ENCODE measurements at places on chromosomes 13 and 19. TPM values are rescaled to one million over a fixed set of nuclear protein-coding genes. Genes with fewer than 3 reads are reported as not detected.

GRCh38 chr13:63436325-63436668, 2020.6 kb upstream of the PCDH20 start:
- no peak for DNase-seq

DNA sequence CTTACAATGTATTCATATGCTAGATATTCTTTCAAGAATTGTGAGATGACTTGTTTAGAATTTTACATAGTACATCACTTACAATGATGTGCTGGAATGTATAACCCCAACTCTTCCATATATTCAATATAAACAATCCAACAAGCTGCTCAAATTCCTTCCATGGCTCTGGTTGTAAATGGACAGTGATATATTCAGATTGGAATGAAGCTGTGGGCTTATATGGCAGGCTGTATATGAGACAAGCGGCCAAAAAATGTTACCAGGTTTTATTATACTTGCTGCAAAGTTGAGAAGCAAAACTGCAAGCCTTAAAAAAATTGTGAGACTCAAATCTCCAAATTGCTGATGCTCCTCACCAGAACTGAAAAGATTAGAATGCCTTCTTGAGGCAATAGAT, 83.6 kb upstream of the KLF12 start:
- DNase-seq, result no peak

DNA sequence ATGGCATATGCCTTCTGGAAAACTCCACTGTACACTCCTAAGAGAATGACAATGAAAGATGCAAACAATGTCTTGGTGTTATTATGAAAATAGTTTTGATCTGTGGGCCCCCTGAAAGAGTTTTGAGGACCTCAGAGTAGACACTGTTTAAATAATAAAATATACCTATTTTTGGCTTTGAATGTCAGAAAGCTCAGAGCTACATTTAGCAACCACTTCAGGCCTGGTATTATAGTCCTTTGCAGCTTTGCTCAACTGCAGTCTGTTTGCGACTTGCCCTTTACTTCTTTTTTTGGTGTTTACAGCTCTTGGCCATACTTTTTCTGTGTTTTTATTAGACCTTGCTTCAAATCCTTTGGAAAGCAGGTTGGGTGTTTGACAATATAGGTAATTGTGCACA, 5.8 kb upstream of the UBE2L5 start:
- DNase-seq, result no peak

DNA sequence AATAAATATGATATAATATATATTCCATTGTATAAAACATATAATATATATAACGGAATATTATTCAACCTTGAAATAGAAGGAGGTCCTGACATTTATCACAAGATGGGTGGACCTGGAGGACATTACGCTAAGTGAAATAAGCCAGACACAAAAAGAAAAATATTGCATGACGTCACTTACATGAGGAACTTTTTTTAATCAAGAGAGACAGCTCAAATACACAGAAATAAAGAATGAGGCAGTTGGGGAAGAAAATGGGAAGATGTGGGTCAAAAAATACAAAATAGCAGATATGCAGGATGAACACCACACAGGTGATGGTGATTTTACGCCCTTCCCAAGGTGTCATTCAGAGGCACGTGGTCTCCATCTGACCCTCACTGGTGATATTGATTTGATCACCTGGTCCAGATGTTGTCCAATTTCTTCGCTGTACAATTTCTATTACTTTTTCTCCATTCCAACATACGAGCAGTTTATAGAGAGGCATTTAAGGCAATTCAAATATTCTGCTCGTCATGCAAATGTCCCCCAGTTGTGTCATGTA, 513 bp upstream of the ZNF317 start:
- DNase-seq, result no peak

Gene ZNF528
- polyA plus RNA-seq, result 8.4 TPM

Gene CRX
- not detected for polyA plus RNA-seq

- no peak for DNase-seq
Observed at GRCh38 chr13:50783066-50783465, 60.4 kb downstream of the DLEU7 start.

Gene CEACAM3
- not detected for polyA plus RNA-seq

Gene ZNF426
- polyA plus RNA-seq, result 6.5 TPM

Gene KRTDAP
- polyA plus RNA-seq, result not detected

Gene C13orf42
- polyA plus RNA-seq, result not detected

Gene CFD
- 3.4 TPM for polyA plus RNA-seq

GRCh38 chr19:43555185-43555770, 20.0 kb downstream of the XRCC1 start:
- peak; percentile 83 for DNase-seq

Gene BTBD2
- polyA plus RNA-seq, result 195 TPM

Gene PGPEP1
- 30.4 TPM for polyA plus RNA-seq

DNA sequence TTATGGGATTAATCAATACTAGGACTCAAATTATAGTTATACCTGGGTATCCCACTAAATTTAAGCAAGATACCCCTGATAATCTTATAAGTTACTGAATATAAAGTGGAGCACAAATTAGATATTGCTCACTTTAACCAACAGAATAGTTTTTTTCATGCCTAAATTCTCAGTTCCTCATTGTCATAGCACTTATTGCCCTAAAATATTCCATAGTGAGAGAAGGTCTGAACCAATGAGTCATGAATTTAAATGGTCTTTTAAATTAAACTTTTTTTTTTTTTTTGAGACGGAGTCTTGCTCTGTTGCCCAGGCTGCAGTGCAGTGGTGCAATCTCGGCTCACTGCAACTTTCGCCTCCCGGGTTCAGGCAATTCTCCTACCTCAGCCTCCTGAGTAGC, 42.4 kb downstream of the ZNF136 start:
- no peak for DNase-seq

- DNase-seq, result no peak
Observed at GRCh38 chr19:31332096-31332495, 17.1 kb downstream of the TSHZ3 start.

Gene KLK12
- polyA plus RNA-seq, result 0.51 TPM

- DNase-seq, result no peak
Observed at GRCh38 chr19:16316506-16316882, 8.1 kb upstream of the KLF2 start.

Gene ZNF709
- polyA plus RNA-seq, result 0.63 TPM

- no peak for DNase-seq
Observed at GRCh38 chr13:32866921-32867320, 149.3 kb upstream of the KL start.

- no peak for DNase-seq
Observed at GRCh38 chr13:110890279-110891165, 24.3 kb downstream of the ANKRD10 start.

DNA sequence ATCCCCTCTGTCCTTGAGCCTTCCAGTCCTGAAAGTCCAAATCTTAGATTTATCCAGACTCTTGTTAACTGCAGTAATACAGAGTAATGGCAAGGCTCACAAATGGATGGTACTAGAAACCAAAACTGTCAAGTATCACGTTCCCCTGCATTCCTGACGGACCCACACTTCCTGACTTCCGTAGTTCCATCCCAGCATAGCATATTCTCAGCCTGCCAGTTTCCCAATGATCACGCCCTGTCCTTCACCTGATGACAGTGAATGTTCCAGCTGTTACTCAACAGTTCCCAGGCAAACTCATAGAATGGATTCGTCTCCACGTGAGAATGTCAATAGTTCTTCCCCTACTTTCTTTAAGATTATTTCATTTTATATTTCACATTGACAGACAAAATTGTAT, 33.6 kb downstream of the SLC7A1 start:
- no peak for DNase-seq

DNA sequence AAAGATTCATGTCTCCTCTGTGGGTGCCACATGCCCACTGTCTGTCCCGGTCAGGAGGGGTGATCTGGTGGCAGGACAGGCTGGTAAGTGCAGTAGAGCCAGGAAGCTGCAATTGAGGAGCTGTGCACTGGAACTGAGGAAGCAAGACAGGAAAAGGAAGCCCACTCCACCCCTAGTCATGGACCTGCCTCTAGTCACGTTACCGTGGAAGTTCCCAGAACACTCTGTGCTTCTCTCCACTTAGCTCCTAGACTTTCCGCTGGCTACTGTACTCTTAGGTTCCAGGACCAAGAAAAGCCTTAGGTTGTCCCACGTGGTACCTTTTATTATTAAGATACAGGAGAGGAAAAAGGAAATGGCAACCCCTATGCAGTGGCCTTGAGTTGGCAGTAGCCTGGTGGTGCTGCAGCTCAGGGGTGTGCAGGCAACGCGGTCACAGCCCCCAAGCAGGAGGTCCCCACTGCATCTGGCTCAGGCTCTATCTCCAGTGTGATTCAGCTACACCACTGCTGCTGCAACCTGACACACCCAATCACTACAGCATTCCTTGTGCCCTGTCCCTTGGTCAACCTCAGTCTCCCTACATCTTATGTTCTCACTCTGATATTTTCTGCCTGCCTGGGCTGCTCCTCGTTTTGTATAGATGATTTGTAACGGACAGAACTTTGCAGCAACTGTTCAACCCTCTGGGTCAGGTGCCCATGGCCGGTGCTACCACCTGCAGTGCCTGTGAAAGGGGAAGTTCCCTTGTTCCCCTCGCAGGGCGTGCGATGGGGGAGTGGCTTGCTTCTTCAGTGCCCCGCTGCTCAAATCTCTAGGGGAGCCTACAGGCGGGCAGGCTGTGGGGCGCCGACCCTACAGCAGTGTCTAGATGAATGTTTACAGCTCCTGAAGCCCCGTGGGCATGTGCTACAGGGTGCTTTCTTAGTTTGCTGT, 24.4 kb upstream of the GPR12 start:
- DNase-seq, result no peak

- peak; percentile 26 for DNase-seq
Observed at GRCh38 chr19:11949201-11949600, 15.6 kb upstream of the ZNF763 start.

Gene DACH1
- polyA plus RNA-seq, result 7.6 TPM

DNA sequence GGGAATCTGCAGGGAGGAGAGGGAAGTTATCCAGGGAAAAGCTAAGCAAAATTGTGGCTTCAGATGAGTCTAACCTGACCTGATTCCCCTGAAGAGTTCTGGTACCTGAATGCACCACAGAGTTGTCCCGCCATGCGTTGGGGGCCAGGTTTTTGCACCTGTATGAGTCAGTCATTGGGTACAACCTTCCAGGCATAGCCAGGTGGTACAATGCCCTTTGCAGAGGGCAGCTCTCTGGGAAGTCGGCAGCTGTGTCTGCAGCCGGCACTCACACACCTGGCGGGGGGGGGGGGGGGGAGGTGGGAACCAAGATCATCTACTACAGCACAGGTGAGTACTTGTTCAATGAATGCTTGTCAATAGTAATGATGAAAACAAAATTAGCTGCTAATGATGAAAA, 52.5 kb upstream of the GTF3A start:
- DNase-seq, result no peak

DNA sequence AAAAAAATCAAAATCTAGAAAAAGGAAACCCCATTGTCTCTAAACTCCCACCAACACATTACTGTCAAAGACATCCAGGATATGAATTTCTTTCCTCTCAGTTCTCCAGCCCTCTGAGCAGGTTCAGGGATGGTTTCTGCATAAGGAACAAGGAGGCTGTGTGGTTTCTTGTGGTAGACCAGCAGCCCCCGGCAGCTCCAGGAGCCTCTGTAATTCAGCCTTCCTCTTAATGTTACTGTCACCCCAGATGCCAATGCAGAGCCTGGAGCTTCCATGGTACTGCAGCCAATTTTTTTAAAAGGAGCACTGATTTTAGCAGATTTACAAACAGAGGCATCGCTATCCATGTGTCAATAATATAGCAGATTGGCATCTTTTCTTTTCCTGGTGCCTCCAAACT, 100.6 kb upstream of the FAM216B start:
- no peak for DNase-seq

DNA sequence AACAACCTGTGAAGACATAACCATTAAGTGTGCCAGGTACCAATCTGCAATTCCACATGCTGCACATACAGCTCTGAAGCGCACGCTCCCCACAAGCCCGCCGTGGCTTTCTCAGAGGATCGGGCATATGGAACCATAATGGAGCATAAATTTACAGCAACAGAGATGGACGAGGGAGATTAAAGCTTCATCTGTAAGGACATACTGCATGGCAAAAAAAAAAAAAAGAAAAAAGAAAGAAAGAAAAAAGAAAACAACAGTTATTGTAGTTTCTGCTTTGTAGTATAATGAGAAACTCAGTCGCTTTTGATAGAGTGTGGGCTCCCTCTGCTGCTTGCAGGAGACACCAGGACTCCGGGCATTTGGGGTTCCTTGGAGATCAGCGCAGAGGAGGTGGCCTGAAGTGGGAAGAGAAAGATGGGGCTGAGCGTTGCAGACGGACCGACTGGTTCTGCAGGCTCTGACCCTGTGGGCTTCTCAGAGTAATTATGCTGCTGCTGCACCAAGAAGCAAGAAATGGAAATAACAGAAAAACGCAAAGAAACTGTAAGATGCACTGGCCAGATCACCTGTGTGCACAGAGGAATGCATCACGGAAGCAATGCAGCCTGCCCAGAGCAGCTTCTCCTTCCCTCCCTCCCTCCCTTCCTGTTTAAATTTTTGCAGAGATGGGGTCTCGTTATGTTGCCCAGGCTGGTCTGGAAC, 10.8 kb upstream of the PDCD5 start:
- peak; percentile 72 for DNase-seq

- no peak for DNase-seq
Observed at GRCh38 chr19:34088292-34088691, 84.0 kb upstream of the LSM14A start.

Gene RNF17
- polyA plus RNA-seq, result not detected

- DNase-seq, result no peak
Observed at GRCh38 chr13:112068540-112069060, 1.7 kb downstream of the SOX1 start.

DNA sequence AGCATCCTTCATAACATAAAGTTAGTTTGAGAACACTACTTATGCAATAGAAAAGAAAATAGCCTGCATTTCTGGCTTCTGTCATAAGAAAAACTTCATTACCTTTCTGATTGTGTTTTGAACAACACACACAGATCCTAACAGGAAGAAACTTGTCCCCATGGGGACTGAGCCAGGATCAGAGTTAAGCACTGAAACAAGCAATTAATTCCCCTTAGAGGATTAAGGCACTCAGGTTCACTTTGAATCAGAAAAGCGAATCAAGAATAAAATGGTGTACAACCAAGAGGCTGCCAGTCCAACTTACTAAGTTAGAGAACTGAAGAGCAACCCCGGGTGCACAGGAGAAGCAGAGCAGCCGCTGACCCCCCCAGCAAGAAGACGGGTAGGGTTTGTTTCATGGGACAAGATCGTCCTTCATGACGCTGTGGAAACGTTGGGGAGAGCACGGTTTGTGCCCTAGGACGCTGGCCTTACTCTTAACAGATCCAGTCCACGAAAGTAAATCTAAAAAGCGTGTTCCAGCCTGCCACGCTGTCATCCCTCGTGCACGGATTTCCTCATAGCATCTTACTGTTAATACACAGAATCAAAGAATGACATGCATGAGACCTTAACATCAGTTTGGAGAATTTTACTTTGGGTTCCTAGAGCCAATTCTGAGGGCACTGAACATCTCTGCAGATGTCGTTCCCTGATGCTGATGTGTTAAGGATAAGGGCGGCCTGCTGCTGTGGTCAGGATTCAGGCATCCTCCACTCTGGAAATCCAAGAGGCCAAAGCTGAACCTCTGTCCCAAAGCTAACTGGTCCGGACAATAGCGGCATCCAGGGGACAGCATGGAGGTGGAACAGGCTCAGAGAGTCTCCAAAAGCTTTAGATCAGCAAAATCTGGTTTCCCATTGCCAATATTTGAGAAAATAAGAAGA, 46.4 kb downstream of the GGACT start:
- DNase-seq, result no peak

- DNase-seq, result no peak
Observed at GRCh38 chr13:109207622-109208021, 578.2 kb downstream of the MYO16 start.
